Stimulated activated CD4-positive, alpha-beta T cell treated with anti-CD3 and anti-CD28 coated beads, Interleukin-4, amount 100 ng/mL, for 4 hours (primary cell): ENCODE measurements at places on chromosomes 3 and 15.

- no peak for DNase-seq
These were observed 38.4 kb downstream of the RFX7 start for GRCh38 chr15:56205061-56205876.

DNA sequence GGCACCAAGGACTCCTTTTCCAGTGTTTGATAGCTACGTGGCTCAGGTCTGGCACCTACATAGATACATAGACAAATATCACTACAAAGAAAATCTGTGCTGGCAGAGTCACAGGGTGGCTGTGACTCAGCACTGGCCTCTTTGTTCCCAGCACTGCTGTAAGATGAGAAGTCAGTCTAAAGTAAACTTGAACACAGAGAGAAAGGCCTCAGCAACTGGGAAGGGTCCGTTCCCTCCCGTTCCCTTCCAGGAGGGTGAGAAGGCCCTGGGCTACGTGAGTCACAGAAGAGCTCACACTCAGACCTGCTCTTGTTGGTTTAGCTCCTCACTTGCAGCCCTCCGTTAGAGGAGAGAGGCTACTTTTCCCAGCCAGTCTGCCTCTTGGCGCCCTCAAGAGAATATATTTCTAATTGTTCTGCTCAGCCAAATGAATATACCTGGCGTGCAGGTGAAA lies 23.1 kb downstream of the ANXA2 start:
- no peak for DNase-seq

DNA sequence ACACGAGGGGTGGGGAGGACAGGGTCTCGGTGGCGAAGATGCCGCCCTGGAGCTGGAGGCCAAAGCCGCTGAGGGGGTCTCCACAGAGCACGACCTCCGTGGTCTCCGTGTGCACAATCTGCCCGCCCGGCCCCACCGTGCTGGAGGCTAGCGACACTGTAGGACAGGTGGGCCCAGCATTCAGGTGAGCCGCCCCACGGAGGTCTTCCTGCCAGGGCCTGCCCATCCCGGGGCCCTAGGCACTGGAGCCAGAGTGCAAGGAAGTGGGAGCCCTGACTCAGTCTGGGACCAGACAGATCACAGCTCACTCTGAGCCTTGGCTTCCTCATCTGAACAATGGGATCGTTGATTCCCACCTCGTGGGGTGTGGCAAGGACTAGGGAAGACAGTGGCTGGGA lies 25.8 kb downstream of the GRIP2 start:
- DNase-seq: no peak

DNA sequence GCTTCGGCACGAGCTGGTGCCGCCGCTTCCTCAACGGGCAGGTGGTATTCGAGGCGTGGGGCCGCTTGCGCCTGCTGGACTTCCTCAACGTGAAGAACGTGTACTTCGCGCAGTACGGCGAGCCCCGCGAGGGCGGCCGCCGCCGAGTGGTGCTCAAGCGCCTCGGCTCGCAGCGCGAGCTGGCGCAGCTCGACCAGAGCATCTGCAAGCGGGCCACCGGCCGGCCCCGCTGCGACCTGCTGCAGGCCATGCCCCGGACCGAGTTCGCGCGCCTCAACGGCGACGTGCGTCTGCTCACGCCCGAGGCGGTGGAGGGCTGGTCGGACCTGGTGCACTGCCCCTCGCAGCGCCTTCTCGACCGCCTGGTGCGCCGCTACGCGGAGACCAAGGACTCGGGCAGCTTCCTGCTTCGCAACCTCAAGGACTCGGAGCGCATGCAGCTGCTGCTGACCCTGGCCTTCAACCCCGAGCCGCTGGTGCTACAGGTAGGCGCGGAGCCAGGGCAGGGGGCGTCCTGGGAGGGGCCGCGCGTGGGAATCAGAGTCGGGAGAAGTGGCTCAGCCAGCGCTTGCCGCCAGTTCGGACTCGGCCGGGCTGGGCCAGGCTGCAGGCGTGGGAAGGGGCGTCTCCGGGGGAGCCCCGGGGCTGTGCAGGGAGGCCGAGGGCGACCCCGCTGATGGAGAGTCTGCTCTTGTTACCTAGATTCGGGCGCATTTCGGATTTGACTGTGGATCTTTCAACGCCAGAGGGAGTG lies 1.1 kb downstream of the DIPK2A start:
- peak; percentile 44 for DNase-seq

DNA sequence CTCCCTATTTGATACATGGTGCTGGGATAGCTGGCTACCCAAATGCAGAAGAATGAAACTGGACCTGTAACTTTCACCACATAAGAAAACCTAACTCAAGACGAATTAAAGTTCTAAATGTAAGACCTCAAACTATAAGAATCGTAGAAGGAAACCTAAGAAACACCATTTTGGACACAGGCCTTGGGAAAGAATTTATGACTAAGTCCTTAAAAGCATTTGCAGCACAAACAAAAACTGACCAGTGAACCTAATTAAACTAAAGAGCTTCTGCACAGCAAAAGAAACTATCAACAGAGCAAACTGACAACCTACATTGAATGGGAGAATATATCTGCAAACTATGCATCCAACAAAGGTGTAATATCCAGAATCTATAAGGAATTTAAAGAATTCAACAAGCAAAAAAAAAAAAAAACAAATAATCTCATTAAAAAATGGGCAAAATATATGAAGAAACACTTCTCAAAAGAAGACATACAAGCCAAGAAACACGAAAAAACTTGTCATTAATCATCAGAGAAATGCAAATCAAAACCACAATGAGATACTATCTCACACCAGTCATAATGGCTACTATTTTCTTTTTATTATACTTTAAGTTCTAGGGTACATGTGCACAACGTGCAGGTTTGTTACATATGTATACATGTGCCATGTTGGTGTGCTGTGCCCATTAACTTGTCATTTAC lies 37.0 kb downstream of the HDGFL3 start:
- DNase-seq: no peak

GRCh38 chr15:57506422-57506821 lies 85.3 kb upstream of the MYZAP start:
- no peak for DNase-seq

GRCh38 chr3:4107430-4107829 lies 195.7 kb upstream of the SETMAR start:
- DNase-seq: no peak

DNA sequence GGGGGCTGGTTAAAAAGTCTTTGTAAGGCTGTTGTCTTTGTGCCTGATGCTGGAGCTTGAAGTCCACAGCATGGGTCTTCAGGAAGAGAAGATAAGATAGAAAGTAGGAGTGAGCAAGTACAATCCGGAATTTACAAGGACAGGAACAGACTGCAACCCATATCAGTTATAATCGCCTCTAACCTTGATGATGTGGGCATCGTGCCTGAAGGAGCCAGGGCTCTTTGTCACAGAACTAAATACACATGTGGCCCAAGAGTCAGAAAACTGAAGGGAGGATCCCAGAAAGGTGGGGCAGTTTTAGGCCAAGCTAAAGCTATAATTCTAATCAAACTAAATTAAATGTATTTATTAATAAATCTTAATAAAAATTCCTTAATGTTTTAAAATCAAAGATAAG lies 132.2 kb downstream of the TMCO5A start:
- DNase-seq: no peak

GRCh38 chr3:156816091-156816793 lies 9.9 kb upstream of the LEKR1 start:
- peak; percentile 39 for DNase-seq

DNA sequence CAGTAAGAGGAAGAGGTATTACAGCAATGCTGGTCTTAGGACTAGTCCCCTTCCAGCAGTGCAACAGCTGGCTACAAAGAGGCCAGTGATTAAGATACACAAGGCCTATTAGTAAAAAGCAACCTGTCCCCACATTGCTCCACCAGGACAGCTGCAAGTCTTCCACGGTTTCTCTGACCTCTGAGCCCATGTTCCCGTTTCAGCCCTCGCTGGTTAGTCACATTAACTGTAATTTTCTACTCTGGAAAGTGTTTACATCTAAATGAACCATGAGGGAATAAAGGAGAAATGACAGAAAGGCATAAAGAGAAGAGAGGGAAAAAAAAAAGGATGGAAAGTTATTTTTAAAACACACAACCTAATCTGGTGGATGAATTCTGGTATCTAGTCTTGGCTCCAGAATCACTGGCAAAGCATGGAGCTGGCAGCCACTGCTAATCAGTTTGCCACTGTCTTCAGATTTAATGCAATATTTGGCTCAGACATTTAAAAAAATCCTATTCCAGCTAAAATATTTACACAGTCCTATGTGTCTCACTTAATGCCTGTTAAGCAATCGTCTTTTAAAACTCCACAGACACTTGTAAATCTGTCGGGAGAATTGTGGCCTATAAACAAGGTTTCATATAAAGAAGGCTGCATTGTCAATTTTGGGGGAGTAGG lies 154.9 kb downstream of the GREM1 start:
- DNase-seq: no peak

DNA sequence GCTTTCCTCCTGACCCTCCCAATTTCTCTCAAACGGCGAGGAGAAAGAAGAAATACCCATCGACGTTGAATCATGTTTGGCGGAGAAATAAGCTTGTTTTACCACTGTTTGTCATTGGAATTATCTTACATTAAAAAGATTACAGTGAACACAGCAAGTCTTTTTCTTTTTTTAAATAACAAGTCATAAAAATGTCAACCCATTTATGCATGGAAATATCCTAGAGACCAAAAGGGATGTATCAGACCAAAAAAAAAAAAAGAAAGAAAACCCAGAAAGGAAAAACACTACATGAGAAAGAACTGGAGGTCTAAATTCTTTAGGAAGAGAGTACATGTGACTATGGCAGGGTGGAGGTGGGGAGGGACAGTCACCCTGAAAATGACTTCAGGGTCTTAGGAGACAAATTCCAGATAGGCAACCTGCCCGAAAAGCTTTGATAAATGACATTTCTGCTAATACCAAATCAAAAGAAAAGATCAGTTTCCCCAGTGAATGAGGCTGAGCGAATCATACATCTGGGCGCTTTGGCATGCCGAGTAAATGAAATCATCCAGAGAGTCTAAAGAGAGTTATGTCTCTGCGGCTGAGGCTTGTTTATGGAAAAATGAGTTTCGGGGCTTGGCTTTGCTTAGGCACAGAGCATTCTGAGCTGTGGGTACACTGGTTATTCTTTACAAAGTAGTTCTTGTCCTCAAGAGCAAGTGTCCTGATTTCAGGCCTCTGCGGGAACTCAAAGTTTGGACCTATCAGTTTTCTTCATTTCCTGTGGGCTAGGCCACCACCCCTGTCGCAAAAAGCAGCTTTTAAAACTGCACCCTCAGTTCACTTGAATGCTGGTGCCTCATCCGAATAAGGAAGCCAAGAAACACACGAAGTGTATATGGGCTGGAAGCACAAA lies 110.1 kb upstream of the TGFBR2 start:
- DNase-seq: no peak

DNA sequence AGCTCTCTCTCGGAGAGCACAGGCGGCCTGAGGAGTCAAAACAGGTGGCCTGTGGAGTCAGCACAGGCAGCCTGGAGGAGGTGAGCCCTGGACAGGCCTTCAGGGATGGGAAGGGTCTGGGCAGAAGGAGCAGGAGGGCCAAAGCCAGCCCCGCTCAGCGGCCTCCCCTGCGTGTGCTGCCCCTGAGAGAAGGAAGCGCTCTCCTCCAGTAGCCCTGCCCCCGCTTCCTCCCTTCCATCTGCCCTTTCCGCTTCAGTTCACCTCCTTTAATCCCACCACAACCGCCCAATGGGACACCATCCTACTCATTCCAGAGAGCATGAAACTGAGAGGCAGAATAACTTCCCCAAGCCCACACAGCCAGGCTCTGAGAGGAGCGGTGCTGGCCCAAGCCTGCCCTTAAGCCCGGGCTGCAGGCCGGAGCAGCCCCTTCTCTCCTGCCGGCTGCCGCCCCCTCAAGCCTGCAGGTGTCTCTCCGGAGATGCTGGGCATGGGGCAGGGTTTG lies 3.2 kb upstream of the NR2E3 start:
- DNase-seq: no peak

- DNase-seq: no peak
These were observed 173.1 kb downstream of the IL5RA start for GRCh38 chr3:2937055-2937454.
